ENCODE measurements at places on chromosomes 4 and X.

- DNase-seq = no peak
Measured at GRCh38 chr4:69531251-69531650, 35.5 kb upstream of the UGT2B4 start.

GRCh38 chr4:80507507-80507906, 172.0 kb downstream of the CFAP299 start:
- no peak for DNase-seq

DNA sequence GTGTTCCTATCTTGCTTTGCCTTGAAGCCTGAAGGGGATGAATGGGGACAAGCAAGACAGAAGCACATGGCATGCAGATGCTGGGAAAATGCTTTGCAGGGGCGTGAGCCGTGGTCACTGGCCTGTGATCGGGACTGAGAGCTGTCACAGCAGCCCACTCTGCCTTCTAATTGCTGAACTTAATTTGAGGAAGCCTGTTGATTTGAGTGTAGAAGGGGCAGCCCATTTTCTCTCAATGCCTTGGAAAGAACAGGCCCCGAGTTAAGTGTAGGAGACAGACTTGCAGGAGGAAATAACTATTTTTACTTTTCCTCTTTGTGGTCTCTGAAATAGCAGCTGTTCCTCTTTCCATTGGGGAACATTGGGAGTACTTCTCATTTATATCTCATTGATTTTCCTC, 26.1 kb upstream of the TBC1D1 start:
- DNase-seq = no peak

DNA sequence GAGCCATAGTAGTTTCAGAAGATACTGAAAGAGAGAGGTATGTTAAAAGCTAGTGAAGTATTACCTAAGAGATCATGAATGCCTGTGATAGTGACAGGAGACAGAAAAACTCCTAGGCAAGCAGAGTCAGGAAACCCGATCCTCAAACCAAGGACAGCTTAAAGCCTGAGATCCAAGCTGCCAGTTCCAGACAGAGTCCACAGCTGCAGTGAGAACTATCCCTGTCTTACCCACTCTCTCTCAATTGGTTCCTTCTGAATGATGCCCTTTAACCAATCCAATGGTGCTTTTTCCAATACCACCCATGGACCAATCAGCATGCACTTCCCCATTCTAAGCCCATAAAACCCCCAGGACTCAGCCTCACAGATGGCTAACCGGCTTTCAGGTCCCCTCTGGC, 90.4 kb upstream of the PCDH10 start:
- DNase-seq = no peak

- no peak for DNase-seq
Measured at GRCh38 chr4:152805071-152805650, 25.4 kb downstream of the ARFIP1 start.

GRCh38 chr4:3046162-3046561, 28.2 kb downstream of the HTT-AS start:
- DNase-seq = no peak

- no peak for DNase-seq
Measured at GRCh38 chr4:4696530-4696929, 154.7 kb upstream of the STX18 start.

- no peak for DNase-seq
Measured at GRCh38 chr4:153528705-153529485, 62.7 kb downstream of the TMEM131L start.

DNA sequence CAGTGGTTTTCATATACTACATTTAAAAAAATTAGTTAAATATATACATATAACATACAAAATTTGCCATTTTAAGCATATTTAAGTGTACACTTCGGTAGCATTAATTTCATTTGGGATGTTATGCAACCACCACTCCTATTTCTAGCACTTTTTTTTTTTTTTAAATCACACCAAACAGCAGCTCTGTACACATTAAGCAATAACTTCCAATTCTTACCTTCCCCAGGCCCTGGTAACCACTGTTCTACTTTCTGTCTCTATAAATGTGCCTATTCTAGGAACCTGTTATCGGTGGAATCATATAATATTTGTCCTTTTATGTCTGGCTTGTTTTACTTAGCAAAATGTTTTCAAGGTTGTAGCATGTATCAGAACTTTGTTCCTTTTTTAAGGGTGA, 39.1 kb downstream of the TMEM164 start:
- no peak for DNase-seq

DNA sequence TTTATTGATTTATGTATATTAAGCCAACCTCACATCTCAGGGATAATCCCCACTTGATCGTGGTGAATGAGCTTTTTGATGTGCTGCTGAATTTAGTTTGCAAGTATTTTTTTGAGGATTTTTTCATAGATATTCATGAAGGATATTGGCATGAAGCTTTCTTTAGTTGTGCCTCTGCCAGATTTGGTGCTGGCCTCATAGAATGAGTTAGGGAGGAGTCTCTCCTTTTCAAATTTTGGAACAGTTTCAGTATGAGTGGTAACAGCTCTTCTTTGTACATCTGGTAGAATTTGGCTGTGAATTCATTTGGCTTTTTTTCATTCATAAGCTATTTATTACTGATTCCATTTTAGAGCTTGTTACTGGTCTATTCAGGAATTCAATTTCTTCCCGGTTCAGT, 197.2 kb upstream of the NDST4 start:
- DNase-seq = no peak

GRCh38 chr4:31370866-31371465, 650.8 kb downstream of the PCDH7 start:
- DNase-seq = peak; percentile 58

DNA sequence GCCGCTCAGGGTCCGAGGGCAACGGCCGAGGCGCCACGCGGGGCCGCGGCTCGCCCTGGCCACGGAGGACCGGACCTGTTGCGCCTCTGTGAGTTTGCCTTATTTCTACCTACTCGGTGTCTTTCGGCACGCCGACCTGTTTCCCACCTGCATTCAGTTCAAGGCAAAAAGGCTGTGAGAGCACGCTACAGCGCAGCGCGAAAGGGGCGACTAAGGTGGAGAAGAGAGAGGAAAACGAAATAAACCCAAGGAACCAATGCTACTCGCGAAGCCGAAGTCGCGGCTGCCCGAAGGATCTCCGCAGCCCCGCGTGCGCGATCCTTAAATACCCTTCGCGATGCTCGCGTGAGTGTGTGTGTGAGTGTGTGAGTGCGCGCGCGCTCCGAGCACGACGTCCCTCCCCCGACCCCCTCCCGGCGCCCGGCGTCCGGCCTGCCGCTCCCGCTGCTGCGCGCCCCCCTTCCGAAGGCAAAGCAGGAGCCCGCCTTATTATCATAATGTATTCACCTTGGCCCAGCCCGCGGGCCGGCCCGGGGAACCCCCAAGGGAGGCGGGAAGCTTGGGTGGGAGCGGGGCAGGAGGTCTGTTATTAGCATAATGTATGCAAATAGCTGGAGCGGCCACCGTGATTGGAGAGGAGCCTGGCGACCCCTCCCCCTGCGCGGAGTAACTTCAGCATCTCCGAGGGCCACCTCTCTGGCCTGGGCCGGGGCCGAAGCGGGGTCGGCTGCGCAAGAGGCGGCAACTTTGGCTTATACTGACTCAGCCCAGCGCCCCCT, at the start of gene COL25A1:
Gene COL25A1, minus strand, starts transcription at position 298 of the 779 bp plus-strand sequence.
- peak; percentile 41 for DNase-seq

GRCh38 chr4:55079451-55080173, 45.8 kb downstream of the KDR start:
- no peak for DNase-seq

GRCh38 chr4:2077537-2078460, 18.7 kb downstream of the NAT8L start:
- no peak for DNase-seq

- no peak for DNase-seq
Measured at GRCh38 chr4:168569931-168570276, 73.1 kb downstream of the PALLD start.

- peak; percentile 45 for DNase-seq
Measured at GRCh38 chr4:107863416-107863815, 38.7 kb downstream of the SGMS2 start.

- DNase-seq = no peak
Measured at GRCh38 chrX:72143609-72143907, 11.8 kb upstream of the RTL5 start.

- peak; percentile 47 for DNase-seq
Measured at GRCh38 chr4:139901531-139902320, 236.1 kb downstream of the MGST2 start.

- DNase-seq = no peak
Measured at GRCh38 chr4:89397441-89397840, 89.8 kb upstream of the GPRIN3 start.

DNA sequence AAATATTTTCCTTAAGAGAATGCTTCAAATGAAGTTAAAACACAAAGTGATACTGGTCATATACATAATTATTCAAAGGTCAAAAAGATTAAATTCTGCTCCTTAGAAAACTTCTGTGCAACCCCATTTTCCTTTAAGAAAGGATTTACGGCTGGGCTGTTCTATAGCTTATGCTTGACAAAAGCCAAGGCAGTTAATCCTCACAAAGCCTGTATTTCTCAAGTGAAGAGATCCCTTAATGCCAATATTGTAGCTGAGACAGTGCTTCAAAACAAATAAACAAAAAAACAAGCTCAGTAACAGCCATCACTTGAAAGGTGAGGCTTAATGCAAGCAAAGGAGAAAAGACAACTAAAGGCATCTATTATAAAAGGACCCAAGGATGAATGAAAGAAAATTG, 42.5 kb downstream of the BTC start:
- no peak for DNase-seq

DNA sequence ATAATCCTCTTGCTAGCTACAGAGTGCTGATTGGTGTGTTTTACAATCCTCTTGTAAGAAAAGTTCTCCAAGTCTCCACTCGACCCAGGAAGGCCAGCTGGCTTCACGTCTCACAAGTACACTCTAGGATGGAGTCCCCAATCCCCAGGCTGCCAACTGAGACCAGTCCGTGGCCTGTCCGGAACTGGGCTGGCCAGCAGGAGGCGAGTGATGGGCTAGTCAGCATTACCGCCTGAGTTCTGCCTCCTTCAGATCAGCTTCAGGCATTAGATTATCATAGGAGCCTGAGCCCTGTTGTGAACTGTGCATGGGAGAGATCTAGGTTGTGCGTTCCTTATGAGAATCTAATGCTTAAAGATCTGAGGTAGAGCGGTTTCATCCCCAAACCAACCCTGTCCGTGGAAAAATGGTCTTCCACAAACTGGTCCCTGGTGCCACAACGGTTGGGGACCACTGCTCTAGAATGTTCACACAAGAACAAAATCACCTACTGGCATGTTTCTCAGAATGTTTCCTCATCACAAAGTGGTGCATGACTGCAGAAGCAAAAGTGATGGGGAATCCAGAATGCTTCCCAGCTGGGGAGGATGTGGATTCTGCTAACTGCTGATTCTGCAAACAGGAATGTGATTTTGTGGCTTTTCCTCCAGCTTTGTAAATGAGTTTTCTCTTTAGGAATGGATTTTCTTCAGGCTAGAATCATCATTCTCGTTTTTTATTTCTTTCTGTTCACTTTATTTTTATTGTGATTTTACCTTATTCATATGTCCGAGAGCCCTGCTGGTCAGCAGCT, 40.9 kb downstream of the SEPTIN11 start:
- DNase-seq = peak; percentile 19
